GM23248 (cell line): ENCODE measurements at places on chromosomes 1 and 21. TPM values are rescaled to one million over a fixed set of nuclear protein-coding genes. Genes with fewer than 3 reads are reported as not detected.

DNA sequence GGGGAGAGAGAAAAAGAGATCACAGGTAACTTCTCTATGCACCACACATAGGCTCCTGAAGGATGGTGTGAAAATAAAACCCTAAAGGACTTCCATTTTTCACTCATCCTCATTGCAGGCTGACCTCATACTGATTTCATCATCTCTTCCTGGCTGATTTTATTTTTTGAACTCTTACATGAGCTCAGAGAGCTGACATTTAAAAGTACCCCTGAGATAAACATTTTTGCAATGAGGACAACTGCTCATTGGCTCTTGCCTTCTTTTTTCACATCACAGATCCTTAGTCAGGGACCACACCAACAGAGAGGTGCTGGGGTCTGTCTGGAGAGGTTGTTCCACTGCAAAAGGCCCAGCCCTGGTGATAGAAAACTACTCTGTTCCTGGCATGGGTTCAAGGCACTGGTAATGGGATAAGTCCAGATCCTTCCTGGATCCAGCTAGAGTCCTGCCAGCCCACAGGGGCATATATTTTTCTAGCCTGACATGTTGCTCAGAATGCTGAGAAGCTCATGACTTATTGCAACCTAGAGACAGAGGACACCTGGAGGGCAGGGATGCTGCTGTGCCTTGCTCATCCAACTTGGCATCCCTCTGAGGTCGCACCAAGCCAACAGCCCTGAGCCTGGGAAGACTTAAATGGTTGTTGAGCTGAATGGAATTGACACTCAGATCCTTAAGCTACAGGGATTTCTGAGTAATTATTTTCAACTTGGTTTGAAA lies 360.0 kb downstream of the HHAT start:
- peak; percentile 24 for DNase-seq

GRCh38 chr1:25042331-25043227 lies 112.5 kb upstream of the RUNX3 start:
- DNase-seq = no peak

DNA sequence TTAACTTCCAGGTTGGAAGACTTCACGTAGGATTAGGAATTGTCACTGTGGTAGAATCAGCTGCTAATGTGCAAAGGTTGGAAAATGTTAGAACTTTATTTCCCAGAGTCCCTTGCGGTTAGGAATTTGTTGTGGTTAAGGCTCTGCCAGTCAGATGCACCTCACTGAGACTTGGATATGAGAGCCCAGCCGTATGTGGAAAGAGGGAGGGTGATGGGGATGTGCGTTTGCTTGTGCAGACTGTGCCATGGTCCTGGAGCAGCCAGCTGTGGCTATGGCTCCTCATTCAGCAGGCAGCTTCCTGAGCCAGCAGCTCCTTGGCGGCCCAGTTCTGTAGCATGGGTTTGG lies 12.5 kb downstream of the S100A10 start:
- DNase-seq = peak; percentile 55

- no peak for DNase-seq
Measured at GRCh38 chr21:16137106-16137505, 407.3 kb downstream of the USP25 start.

- no peak for DNase-seq
Measured at GRCh38 chr1:165628147-165628822, 2.7 kb upstream of the MGST3 start.

SYPL2 gene
- 0.38 and 0.60 TPM in 2 replicates for polyA plus RNA-seq

CAMSAP2 gene
- 9.9 and 10.9 TPM in 2 replicates for polyA plus RNA-seq

CZIB gene
- polyA plus RNA-seq = 76.6 and 83.4 TPM in 2 replicates
